Daoy (cell line): ENCODE measurements at places on chromosomes 13 and 19. TPM values are rescaled to one million over a fixed set of nuclear protein-coding genes. Genes with fewer than 3 reads are reported as not detected.
A peak's percentile ranks its signal among the peaks of the same experiment; 100 is the strongest.

GRCh38 chr19:34497112-34497805 is 15.7 kb downstream of the WTIP start:
- no peak for DNase-seq

DNA sequence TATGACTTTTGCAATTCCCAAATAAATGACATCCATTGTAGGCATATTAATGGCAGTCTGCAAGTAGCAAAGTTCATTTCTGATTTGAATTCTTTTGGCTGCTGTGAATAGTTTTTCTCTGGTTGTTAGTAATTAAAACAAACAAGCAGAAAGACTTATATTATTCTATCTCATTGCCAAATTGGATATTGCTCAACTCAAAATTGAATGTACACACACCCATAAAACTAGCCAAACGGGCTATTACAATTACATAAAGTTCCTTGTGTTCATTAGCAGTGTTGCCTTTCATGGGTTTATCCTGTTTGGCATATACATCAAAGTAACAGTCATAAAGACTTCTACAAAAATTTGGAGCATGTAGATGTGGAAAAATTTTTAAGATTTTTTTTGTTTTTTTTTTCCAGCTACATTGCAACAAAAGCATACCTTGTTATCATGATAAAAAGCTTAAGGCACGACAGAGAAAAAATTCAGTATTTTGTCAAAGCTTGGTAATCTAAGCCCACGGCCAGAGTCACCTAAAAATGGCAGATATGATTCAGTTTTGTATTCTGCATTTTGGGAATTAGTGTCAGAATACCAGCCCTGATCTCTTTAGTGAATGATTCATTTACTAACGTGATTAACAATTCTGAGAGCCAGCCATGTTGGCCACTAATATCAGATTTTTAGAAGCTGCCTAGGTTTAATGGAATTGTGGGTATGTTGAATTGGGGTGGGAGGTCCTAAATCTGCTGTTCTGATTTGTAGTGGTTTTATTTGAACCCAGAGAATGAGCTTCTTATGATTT is 108.4 kb downstream of the KLF5 start:
- DNase-seq: no peak

- peak; percentile 72 for DNase-seq
Observed at GRCh38 chr19:51607920-51608562, 22.2 kb downstream of the SIGLEC5 start.

The PLVAP gene
- not detected in 2 replicates for total RNA-seq

The ELSPBP1 gene
- total RNA-seq: not detected in 2 replicates

DNA sequence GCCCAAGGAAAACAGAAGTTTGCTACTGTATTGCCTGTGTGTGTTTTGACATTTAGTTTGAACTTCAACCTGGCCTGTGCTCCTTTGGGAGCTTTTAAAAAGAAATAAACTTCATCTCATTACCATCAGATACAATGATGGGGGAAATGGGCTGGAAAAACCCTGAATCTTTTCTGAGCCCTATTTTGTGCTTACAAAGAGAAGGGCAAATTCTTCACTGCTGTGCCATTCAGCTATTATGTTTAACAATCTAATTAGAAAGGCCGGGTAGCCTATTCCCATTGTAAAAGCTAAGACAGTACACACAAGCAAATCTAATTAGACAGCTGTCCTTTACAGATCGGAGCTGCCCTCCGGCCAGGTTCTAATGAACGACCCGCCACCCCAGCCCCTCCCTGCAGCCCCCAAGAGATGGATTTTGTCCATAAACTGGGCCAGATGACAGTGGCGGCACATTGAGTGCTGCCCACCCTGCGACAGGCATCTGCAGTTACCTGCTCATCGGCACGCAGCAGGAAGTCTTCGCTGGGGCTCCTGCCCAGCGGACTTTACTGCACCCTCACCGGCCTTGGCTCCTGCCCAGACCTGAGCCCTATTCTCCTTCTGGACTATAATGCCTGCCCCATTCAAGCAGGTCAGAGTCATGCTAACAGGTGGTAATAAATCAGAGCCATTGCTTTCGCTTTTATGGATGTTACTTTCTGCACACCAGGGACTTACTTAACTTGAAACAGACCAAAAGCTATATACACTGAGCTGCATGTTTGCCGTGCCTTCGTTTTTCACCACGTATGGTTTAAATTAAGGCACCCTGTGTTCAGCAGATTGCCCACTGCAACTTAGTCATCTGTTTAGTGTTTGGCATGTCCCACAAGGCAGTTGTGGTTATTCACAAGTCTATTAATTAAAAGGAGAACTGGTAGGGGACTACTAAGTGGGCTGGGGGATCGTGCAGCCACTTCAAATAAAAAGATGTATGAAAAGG is 549.6 kb downstream of the FGF9 start:
- no peak for DNase-seq

The POGLUT2 gene
- total RNA-seq: 5.8 and 6.6 TPM in 2 replicates

The GZMM gene
- total RNA-seq: 4.2 and 5.5 TPM in 2 replicates

GRCh38 chr13:112256716-112257494 is 119.2 kb upstream of the SPACA7 start:
- DNase-seq: no peak

DNA sequence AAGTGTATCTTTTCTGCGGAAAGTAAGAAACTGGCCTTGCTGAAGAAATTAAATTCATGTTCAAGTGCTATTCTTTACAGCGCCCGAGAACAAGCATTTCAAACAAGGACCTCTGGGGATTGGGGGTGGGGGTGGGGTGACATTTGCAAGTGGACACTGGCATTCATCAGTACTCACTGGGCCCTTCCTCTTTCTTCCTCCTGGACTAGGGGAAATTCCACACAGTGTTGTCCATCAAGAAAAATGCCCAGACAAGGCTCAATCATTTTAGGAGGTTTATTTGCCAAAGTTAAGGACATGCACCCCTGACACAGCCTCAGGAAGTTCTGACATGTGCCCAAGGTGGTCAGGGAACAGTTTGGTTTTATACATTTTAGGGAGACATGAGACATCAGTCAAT is 22.9 kb upstream of the OR10H1 start:
- no peak for DNase-seq

- DNase-seq: no peak
Observed at GRCh38 chr19:40567040-40567749, 9.5 kb upstream of the SHKBP1 start.

The TRPM4 gene
- 2.1 and 31.7 TPM in 2 replicates for total RNA-seq

The CEACAM19 gene
- total RNA-seq: 0.23 and 0.42 TPM in 2 replicates

DNA sequence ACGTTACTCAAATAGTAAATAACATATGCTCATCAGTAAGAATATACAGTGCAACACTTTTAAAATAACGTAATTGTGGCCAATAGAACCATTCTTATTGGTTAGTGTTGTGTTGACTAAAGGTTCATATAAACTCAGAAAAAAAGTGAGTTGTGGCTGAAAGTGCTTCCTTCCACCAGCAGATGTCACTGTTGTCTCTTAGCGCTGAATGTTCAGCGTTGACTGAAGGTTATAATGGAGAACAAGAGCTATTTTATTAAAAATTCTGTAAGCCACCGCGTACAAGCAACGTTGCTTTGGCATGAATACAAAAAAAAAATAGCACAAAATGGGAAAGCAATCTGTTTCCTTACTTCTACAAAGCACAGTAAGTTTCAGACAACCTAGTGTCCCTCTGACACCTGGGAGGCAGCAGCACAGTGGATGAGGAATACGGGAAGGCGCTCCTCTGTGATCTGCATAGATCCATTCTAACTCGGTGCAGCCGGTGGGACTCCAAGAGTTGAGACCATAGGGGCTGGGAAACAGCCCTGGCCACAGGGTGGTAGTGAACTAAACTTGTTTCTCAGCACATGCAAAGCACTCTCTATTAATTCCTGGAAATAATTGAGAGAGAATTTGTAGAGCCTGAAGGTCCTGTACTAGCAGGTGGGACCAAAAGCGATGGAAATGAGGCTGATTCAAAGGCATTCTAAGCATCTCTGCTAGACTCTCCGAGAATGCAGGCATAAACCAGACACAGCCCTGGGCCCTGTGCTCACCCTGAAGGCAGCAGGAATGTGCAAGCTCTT is 23.9 kb upstream of the OXGR1 start:
- DNase-seq: peak; percentile 29

- DNase-seq: no peak
Observed at GRCh38 chr13:98462946-98463345, 114.0 kb downstream of the STK24 start.

GRCh38 chr19:16470541-16470910 is 1.2 kb downstream of the EPS15L1 start:
- DNase-seq: peak; percentile 18

GRCh38 chr19:48064509-48064908 is 20.6 kb upstream of the CABP5 start:
- no peak for DNase-seq

GRCh38 chr13:90541346-90541745 is 806.1 kb upstream of the MIR17HG start:
- DNase-seq: no peak

- DNase-seq: no peak
Observed at GRCh38 chr19:2229103-2230032, 6.8 kb downstream of the PLEKHJ1 start.

GRCh38 chr13:27211771-27212364 is 39.5 kb upstream of the RPL21 start:
- peak; percentile 81 for DNase-seq

- no peak for DNase-seq
Observed at GRCh38 chr19:3547301-3547731, 8.3 kb downstream of the TEKTIP1 start.

DNA sequence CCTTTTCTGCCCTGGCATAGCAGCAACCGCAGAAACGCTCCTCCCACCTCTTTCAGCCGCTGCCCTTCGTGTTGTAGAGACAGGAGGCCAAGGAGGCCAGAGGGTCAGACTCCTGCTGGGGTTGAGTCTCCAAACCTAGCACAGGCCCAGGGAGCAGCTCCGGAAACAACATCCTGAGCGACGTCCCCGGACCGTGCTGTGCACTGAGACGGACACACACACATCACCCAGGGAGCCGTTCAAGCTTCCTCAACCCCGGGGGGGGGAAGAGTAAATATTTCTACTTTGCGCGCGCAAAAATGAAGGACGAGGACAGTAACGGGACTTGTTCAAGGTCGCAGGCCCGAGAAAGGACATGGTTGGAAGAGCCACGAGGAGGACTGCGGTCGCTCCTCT is 657 bp downstream of the ZNF550 start:
- DNase-seq: peak; percentile 49

GRCh38 chr13:85009447-85009846 is 789.8 kb downstream of the SLITRK6 start:
- DNase-seq: no peak

DNA sequence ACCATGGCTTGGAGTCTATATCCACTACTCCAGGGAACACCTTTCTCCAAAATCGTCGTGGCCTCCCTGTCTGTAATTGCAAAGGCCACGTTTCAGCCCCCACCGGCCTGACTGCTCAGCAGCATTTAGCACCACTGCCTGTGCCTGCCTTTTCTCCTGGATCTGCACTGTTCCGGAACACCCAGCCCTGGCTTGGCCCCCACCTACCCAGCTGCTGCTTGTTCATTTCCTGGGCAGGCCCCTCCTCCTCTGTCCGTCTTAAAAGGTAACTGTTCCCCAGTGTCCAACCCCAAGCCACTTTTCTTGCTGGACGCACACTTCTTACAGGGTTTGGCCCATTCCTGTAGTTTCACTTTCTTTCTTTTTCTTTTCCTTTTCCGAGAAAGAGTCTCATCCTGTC is 8.5 kb upstream of the SYT5 start:
- DNase-seq: peak; percentile 57

The MISP3 gene
- total RNA-seq: 0.29 and 1.3 TPM in 2 replicates

The CGB2 gene
- 2.2 TPM in 1 of 2 replicates, not detected in the other for total RNA-seq

The HIPK4 gene
- total RNA-seq: under 0.01 TPM in 1 of 2 replicates, not detected in the other

- DNase-seq: no peak
Observed at GRCh38 chr13:110580800-110581199, 19.3 kb upstream of the RAB20 start.

The F10 gene
- total RNA-seq: not detected in 2 replicates

DNA sequence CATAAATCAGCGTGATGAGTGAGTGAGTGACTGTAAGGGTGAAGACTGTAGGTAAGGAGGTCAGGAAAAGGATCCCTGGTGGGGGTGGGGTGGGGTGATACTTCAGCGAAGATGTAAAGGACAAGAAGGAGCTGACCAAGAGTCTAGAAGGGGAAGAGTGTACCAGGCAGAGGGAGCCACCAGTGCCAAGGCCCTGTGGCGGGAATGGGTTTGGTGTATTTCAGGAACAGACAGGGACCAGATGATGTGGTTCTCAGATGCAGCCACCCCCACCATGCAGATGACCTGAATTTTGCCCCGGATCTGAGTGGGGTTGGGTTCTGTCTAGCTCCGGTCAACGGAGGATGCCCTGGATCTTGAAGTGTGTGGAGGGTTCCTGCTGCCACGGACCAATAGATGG is 30.1 kb upstream of the SLC7A10 start:
- DNase-seq: no peak

DNA sequence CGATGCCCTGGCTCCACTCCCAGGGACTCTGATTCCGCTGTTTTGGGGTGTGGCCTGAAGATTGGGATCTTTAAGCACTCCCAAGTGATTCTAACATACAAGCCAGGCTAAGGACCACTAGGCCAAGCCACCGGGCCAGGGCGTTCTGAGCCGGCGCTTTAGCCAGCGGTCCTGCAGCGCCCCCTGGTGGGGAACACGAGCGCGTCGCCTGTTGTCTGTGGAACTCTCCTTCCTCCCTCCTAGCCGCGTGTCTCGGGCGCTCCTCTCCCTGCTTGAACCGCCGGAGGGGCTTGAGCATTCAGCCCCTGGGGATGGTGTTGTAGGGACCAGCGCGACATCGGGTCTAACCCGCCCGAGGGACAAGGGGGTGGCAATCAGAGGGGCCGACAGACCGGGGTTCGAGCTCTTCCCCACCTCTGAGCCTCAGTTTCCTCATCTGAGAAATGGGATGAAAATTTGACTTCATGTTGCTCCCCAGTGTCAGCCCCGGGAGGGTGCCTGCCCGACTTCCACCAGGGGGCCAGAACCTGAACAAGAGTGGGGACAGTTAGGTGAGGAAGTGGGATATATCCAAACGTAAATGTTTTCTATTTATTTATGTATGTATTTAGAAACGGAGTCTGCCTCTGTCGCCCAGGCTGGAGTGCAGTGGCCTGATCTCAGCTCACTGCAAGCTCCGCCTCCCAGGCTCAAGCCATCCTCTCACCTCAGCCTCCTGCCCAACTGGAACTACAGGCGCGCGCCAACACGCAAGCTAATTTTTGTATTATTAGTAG is 18.0 kb upstream of the PNMA8B start:
- DNase-seq: peak; percentile 84

DNA sequence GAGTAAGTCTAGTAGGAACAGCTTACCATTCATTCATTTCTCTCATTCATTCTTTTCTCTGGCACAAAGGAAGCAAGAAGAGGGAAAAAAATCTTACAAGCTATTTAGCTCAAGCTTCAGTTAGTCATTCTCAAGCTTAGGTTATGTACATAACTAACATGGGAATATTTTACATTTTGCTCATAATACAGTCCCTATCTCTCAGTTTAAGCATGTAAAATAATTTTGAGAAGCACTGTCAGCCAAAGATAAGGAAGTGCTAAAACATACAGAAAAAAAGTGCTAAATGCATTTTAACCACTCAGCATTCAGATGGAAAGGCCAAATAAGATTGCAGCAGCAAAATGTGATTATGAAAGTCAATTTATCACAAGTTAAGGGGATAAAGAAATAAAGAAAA is 7.9 kb downstream of the RBM26 start:
- DNase-seq: no peak

GRCh38 chr13:54687173-54687572 is 1658.6 kb downstream of the OLFM4 start:
- no peak for DNase-seq

GRCh38 chr19:18656337-18657086 is 19.7 kb downstream of the KLHL26 start:
- DNase-seq: no peak

GRCh38 chr13:101691341-101691860 is 238.9 kb downstream of the ITGBL1 start:
- no peak for DNase-seq

The CABP5 gene
- total RNA-seq: not detected in 2 replicates

- DNase-seq: no peak
Observed at GRCh38 chr19:49488046-49488862, 846 bp downstream of the RPL13A start.

The STOML3 gene
- total RNA-seq: not detected in 2 replicates
